ENCODE measurements at places on chromosomes 4 and X.

GRCh38 chr4:2393353-2394270, 24.8 kb downstream of the ZFYVE28 start:
- no peak for DNase-seq

DNA sequence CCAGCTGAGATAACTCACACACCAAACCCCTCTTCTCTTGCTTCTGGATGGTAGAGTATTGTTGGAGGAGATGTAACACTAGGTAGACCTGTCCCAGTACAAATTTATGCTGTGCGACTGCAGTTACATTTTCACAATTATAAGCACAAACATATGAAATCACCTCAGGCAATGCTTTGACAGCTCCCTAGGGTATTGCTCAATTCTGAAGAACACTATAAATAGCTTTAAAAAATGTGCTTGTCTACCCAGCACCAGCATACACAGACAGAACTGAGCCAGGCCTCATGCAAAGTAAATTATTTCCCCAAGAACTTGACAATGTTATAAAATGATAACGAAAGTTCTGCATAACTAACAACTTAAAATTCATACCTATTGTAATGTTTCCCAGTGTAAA, 1999.1 kb upstream of the ADGRL3 start:
- DNase-seq, result no peak

DNA sequence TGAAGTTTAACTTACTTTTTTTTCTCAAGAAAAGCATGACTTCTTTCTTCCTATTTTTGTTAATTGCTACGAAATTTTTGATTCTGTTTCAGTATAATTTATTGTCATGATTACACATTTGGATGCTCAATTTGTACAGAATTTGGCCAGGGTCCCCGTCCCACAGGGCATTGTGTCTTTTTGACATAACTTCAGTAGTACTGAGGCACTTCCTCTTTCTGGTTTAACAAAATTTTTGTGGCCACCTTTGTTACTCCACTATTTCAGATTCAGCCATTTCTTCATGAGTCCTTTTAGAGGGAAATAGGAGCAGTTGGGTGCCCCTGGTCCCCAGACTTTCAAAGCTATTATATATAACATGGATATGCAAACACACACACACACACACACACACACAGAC, 1248.7 kb downstream of the PCDH7 start:
- DNase-seq, result no peak

DNA sequence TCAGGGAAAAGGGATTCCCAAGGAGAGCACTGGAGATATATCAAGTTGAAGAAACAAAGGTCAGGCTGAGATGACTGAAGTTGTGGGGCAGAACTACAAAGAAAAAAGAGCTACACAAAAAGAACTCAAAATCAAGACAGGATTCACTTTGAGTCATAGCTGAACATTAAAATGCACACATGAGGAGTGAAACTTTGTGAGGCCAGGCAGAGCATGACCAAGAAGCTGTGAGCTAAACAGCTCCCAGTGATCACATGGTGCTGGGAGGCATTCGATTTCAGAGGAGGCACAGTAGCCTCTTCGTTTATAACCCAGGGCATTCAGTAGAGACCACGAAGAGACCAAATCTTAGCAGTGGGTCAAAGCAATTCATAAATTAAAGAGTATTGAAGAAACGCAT, 145.3 kb downstream of the ATRX start:
- DNase-seq, result no peak

GRCh38 chr4:83738895-83739294, 203.0 kb downstream of the GPAT3 start:
- DNase-seq, result no peak

- no peak for DNase-seq
Measured at GRCh38 chrX:12867685-12868084, 813 bp downstream of the TLR7 start.

DNA sequence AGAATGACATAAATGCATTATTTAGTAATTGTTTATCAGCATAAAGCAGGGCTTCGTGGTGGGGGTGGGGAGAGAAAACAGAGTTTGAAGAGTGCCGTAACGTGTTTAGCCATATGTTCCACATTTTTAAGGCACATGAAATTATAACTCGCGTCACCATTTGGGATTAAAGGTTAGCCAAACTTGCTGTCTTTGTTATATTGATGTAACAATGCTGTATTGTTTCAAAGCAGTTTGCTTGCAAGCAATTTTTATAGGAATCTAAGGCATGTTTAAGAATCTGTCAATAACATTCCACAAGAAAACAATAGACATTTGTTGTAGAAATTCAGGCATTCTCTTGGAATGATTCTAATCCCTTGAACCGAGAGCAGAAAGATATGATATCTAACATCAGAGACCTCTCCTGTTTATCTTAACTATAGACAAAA, 78.3 kb downstream of the CLDN22 start:
- DNase-seq, result no peak

DNA sequence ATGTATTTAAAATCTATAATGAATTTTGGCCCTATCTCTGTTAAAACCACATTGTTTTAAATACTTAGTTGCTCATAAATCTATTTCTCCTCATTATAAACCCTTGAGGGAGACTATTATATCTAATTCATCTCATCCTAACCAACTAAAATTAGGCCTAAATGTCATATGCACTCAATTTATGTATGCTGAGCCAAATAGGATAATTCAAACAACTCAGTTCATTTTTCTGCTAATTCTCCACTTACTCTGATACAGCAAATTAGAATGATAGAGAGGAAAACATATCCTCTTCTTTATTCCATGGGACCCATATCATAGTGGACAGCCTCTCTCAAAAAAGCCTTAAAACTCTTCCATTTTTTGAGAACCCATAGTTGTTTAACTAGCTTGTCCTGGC, 80.3 kb upstream of the TET2 start:
- no peak for DNase-seq

GRCh38 chr4:183185018-183185417, 86.0 kb downstream of the WWC2 start:
- DNase-seq, result no peak

DNA sequence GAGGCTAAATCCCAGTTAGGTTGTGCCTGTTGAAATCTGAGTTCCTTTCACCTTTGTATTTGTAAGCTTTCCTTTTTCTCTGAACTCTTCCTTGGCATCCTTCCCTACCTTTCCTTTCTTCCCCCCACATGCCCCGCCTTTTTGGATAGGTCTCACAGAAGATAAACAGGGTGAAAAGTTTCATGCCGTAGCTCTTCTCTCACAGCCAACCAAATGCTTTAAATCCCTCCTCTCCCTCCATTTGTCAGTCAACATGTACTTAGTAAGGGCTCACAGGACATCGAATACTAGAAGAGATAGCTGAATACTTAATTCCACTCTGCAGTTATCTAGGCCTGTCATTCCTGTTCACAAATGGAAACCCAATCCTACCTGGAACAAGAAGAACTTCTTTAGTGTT, 107.1 kb upstream of the BMPR1B start:
- no peak for DNase-seq

- no peak for DNase-seq
Measured at GRCh38 chrX:154046031-154046781, 26.5 kb upstream of the IRAK1 start.

GRCh38 chr4:123606946-123607542, 210.4 kb downstream of the SPRY1 start:
- no peak for DNase-seq
